ENCODE measurements at places on chromosomes 7 and 10.

GRCh38 chr10:132858121-132859081, 72.5 kb upstream of the NKX6-2 start:
- DNase-seq, result peak; percentile 44

DNA sequence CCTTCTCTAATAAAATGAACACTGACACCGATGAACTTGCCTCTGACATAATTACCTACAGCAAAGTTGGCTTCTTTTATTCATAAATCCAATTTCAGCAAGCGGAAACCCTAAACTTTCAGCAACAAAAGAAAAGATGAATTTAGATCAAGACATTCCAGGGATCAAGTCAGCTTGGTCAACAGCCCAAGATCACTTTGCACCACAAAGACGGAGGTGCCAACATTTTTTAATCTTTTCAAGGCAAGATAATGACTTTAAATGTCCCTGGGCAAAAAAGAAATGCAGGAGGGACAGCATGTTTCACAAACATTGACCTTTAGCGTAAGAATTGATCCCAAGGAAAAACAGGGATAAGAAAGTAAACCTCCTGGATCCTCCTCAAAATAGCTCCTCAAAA, 636.9 kb downstream of the PARD3 start:
- no peak for DNase-seq

DNA sequence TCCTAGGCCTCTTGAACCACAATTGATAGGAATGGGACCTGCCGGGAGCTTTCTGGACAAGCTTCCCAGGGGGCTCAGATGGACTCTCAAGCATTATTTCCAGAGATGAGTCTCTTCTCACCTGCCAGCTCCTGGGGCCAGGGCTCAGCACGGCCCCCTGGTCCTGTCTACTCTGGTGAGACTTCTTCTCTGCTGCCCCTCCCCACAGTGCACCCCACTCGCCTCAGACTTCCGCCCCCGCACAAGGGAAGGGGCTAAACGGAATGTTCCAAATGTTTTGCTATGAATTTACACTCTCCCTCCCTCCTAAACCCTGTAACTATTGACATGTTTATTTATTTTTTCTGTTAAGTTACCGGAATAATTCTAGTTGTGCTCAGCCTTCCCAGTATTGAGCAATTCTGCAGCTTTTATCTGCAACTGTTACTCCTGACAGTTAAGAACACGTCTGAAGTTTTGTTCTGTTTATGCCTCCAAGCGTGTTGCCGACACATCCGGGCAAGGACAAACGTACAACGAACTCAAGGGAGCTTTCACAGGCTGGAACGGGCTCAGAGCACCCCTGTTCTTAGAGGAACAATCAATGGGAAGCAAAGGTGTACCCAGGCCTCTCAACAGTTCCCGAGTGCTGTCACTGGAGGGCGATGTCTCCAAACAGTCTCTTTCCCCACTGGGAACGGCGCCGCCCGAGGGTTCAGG, 55.2 kb downstream of the FHIP2A start:
- DNase-seq, result no peak

DNA sequence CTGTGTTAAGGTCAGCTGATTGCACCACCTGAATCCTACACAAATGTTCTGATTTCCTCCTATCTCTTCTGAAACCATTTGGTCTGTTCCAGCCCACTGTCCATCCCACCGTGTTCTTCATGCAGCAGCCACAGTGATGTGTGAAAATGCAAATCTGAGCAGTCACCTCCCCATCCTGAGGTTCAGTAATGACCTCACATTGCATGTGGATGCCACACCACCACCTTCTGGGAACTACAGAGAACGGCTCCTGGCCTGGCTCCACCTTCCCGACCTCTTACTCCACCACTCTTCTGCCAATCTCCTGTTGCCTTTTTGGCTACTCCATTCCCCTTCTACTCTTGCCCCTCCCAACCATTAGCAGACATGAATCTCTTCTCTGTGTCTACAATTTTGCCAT, 244.4 kb downstream of the TNS3 start:
- no peak for DNase-seq

DNA sequence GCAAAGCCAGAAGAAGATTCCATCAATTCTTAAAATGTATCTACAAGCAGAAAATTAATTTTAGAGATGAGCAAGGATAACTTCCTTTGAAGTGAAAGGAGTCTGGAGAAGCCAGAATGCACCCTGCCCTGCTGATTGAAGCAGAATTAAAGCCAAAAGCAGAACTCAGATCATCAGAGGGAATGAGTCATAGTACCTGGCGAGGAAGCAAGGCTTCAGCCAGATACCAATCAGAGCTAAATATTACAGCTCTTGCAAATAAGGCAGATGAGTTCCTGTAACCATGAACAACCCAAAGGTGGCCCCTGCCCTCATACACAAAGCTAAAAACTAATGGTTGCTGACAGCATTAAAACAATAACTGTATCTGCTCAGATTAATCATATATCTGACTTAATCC, 10.4 kb downstream of the HTR7 start:
- no peak for DNase-seq

DNA sequence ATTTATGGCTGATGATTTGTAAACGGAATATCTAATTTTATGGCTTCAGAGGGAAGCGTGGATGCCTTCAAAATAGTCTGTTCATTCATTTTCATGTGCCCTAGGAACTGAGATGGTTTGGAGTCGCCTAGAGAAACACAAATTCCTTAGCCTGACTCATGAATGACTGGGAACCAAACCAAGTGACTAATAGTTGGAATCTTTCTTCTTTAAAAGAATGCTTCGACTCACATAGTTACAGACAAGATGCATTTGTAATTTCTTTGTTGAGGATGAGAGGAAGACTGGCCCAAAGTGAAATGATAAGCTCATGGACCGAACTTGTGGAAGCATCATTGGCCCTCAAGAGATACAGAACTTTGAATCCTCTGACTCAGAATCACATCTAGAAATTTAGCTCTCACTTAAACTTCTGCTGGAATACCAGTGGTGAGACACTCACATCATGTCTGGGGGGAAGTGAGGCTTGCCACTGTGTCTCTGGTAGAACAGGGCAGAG, 1107.2 kb downstream of the NRG3 start:
- DNase-seq, result no peak

DNA sequence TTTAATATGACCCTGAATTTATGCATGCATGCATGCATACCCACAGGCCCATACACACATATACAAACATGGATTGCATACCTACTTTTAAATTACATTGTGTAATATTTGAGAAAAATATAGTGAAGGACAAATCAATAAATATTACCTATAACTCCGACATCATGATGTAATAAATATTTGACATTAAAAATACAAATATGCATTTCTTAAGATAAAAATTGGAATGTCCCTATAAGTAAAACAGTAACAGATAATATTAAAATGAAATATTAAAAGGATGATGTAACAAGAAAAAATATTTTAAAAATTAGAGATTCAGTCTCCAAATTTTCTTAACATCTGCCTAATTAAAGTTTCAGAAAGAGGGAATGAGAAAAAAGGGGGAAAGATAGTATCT, 433.0 kb downstream of the MDFIC start:
- no peak for DNase-seq

- no peak for DNase-seq
Observed at GRCh38 chr10:97060441-97061084, 125.2 kb downstream of the SLIT1 start.

DNA sequence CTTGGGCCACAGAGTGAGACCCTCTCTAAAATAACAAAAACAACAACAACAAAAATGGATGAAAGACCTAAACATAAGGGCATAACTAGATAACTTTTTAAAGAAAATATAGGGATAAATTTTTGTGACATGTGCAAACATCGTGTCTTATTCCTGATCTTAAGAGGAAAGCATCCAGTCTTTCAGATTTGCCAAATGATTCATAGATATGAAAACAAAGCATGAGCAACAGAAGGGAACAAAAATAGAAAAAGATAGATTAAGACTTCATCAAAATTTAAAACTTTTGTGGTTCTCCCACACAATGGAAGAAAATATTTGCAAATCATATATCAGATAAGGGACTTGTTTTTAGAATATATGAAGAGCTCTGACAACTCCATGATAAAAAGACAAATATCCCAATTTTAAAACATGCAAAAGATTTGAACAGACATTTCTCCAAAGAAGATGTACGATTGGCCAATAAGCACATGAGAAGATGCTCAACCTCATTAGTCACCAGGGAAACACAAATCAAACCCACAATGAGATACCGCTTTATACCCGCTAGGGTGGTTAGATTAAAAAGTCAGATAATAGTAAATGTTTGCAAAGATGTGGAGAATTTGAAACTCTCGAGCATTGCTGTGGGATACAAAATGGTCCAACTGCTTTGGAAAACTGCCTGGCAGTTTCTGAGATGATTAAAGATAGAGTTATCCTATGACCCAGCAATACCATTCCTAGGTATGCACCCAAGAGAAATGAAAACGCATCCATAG, 20.3 kb downstream of the PPIF start:
- DNase-seq, result no peak

DNA sequence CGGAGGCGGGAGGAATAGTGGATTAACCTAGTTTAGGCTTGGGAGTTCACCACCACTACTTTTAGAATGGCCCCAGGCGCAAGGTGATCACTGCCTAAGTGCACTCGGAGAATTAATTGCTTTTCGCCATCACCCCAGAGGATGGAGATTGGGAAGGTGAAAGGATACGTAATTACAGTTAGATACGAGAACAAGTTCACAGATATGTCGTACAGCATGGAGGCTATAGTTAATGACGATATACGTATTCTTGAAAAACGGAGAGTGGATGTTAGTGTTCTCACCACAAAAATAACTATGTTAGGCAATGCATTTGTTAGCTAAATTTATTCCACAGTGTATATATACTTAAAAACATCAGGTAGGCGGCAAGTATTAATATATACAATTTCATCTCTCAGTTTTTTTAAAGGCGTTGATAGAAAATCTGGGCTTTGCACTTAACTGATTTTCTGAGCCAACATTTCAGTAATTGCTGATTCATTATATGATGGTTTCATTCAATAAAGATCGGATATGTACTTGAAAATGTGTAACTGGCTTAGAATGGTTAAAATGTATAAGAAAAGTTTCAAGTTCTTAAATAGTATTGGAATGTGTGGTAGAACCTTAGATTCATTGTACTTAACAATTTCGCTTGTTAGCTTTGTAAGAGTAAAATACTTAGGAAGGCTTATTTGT, 683 bp downstream of the CDC123 start:
- DNase-seq, result no peak

DNA sequence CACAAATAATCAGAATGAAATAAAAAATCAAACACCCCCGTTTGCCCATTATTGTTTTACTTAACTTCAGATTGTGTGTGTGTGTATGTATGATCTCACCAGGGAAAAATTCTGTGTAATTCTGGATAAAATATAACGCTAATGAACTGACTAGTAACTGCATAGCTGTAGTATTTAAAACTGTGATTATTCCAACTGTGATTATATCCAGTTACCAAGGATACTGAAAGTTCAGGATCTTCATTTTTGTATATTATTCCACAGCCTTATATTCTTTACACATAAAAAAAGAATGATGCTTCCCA, 2.9 kb downstream of the TWIST1 start:
- no peak for DNase-seq

GRCh38 chr10:59805014-59805413, 51.8 kb upstream of the MRLN start:
- DNase-seq, result no peak

DNA sequence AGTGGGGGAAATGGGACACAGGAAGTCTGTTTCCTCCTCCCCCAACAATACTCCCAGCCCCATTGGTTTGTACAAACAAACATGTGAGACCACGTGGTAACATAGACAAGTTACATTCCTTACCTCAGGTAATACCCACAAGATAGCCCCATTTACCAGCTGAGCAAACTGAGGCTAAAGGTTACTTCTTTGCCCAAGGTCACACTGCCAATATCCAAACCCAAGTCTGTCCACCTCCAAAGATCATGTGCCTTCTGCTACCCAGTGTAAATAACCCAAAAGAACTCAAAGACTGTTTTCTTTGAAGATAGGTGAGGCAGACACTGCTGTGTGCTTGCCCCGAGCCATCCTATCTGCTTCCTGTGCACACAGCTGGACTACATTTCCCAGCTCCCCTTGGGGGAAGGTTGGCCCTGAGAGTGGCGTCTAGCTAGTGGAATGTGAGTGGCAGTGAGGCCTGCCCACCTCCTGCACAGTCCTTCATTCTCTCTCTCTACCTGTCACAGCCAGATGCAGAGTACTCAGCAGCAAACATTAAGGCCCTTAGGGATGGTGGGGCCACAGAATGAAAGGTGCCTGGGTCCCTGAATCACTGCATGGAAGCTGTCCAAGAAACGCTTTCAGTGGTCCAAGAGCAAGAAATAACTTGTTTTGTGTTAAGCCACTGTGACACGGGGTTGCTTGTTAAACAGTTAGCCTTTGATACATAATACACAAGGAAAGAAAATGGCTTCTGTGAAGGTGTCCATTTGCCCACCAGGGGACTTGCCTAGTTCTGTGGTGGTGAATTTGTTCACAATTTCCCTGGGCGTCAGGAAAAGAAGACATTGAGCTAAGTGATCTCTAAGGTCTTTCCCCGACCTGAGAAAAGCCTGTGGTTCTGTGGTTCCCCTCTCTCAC, 257.7 kb upstream of the NFE2L3 start:
- no peak for DNase-seq

DNA sequence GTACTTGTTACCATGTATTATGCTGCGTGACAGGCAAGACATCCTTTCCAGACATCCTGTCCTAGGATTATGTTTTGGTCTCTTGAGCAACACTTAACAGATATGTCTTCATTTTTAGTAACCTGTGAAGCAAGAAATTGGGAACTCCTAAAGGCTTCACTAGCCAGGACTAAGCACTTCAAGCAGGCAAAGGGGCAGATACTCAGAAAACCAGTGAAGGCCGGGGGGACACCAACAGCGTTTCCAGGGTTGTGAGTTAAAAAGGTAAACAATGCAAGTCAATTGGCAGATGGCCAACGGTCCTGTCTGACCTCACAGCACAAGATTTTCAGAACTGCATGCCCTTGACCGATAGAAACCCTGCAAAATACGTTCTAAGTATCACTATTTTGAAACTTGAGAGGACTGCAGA, 77.6 kb upstream of the SFMBT2 start:
- no peak for DNase-seq

Measured in left forelimb (tissue), 1 donor.